ENCODE measurements at places on chromosomes 11 and 22.

- DNase-seq = no peak
Measured at GRCh38 chr11:27443746-27444507, 28.7 kb downstream of the LGR4 start.

- DNase-seq = no peak
Measured at GRCh38 chr11:118514103-118514502, 13.2 kb upstream of the TTC36 start.

GRCh38 chr11:92993004-92993403 lies 23.6 kb downstream of the MTNR1B start:
- DNase-seq = no peak

DNA sequence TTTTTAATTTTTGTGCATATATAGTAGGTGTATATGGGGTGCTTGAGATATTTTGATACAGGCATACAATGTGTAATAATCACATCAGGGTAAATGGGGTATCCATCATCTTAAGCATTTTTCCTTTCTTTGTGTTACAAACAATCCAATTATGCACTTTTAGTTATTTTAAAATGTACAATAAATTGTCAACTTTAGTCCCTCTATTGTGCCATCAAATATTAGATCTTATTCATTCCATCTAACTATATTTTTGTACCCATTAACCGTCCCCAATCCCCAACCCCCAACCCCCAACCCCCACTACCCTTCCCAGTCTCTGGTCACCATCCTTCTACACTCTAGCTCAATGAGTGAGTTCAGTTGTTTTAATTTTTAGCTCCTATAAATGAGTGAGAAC lies 335.1 kb upstream of the C11orf87 start:
- no peak for DNase-seq

DNA sequence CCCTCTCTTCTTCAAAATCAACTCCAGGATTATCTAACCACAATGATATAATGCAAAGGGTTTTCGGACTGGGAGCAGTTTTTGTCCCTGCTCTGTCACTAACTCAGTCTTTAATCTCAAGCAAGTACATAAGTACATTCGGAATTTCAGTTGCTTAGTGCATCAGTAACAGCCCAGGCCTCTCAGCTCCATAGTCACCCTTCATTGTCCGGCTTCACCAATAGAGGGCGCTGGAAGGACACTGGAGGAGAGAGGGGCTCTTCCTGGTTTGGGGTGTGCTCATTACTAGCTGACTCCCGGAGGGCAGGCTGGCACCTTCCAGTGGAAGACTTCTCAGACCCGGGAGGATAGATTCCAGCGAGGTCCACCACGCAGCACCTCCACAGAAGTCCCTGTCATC lies 90.4 kb upstream of the PDGFD start:
- peak; percentile 41 for DNase-seq

- no peak for DNase-seq
Measured at GRCh38 chr11:70778883-70779282, 380.6 kb downstream of the CTTN start.

GRCh38 chr11:7671347-7672215 lies 1.7 kb downstream of the CYB5R2 start:
- DNase-seq = no peak

GRCh38 chr22:38965614-38966379 lies 8.4 kb downstream of the APOBEC3A start:
- no peak for DNase-seq

GRCh38 chr11:73995731-73996130 lies 13.1 kb upstream of the UCP2 start:
- no peak for DNase-seq

DNA sequence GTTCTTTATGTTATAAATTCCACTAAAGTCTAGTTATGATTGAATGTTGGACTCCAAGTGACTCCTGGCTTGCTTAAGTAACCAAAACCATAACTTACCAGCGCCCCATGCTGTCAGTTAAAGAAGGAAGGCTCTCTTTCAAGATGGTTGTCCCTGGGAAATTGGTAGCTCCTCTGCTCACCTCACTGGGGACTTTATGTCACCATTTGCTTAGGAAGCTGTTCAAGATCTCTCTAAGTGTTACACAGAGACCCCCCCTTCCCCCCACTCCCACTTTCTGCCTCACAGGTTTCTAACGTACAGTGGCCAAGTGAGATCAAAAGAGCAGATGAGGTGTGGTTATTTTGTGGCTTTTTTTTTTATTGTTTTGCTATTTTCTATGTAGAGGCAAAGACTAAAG lies 301.8 kb downstream of the AASDHPPT start:
- DNase-seq = no peak

- DNase-seq = no peak
Measured at GRCh38 chr11:75196426-75196825, 44.1 kb upstream of the TPBGL start.

DNA sequence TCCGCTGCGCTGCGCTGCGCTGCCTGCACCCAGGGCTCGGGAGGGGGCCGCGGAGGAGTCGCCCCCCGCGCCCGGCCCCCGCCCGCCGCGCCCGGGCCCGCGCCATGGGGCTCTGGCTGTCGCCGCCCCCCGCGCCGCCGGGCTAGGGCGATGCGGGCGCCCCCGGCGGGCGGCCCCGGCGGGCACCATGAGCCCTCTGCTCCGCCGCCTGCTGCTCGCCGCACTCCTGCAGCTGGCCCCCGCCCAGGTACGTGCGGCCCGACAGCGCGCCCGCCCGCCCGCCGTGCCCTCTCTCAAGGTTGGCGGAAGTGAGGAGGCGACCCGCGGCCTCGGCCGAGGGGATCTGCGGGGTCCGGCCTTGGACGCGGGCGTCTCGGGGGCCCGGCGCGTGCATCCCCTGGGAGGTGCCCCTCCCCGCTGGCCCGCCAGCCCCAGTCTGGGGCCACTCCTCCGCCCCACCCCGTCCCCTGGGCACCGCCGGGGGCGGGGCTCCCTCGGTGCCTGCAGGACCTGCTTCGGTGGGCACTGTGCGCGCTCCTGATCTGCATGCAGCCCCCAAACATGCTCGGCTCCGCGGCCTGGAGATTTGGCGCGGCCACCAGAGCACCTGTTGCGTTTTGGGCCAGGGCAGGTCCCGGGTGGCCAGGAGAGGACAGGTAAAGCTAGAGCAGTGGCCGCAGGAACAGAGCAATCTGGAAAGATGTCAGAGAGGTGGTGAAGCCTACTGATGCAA lies 429 bp downstream of the VEGFB start:
- no peak for DNase-seq

GRCh38 chr11:31887180-31887579 lies 76.1 kb upstream of the PAX6 start:
- DNase-seq = no peak

Measured in fibroblast of lung (primary cell).